ENCODE measurements at places on chromosomes 12 and 14.

GRCh38 chr12:30357766-30358490 is 337.7 kb downstream of the IPO8 start:
- ATAC-seq, result no peak

GRCh38 chr14:34368971-34369647 is 92.9 kb downstream of the SPTSSA start:
- ATAC-seq, result no peak

GRCh38 chr12:48965298-48965838 is 6.2 kb downstream of the WNT10B start:
- ATAC-seq, result peak; percentile 82

GRCh38 chr12:12983420-12984035 is 16.5 kb downstream of the HEBP1 start:
- ATAC-seq, result peak; percentile 52

DNA sequence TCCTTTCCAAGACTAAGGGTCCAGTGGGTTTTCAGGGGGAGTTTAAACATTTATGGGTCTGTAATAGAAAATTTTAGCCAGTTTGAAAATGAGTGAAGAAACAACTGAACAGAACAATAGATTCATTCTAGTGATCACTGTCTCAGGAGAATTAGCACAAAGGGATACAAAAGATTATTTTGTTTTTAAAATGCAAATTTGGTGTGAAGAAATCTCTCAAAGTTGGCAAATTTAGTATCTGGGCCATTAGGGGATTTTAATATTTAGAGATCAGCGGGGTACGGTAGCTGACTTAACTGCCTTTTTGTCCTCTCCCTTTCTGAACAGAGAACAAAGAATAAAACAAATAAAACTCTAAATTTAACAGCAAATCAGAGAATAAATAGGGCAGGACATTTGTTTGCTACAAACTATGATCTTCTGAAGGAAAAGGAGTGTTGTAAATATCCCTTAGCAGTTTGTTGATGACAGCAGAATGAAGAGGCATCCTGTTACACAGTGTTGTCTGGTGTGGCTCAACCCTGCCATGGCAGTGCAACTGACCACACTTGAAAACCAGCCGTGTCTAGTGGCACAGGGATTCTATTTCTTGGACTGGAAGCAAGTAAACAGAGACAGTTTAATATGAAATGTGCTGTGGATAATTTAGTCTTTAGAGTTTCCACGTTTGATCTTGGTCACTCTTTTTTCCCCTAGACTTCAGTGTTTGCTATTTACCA is 46.3 kb upstream of the LRTM2 start:
- peak; percentile 91 for ATAC-seq

DNA sequence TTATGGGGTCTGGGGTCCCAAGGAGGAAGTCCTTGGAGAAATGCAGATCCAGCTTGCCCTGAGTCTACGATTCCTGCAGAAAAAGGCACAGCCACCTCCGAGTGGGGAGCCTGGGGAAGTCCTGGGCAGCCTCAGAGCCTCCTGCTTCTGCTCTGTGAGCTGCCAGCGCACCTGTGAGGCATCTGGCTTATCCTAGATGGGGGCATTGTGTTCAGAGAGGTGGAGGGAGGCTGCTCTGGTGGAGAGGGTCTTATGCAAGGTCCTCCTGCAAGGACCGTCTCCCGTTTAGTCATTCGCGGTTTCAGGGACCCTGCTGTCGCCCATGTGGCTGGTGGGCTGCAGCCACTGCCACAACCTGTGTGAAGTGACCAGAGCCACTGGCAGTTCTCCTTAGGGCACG is 53.0 kb upstream of the PRMT8 start:
- no peak for ATAC-seq

DNA sequence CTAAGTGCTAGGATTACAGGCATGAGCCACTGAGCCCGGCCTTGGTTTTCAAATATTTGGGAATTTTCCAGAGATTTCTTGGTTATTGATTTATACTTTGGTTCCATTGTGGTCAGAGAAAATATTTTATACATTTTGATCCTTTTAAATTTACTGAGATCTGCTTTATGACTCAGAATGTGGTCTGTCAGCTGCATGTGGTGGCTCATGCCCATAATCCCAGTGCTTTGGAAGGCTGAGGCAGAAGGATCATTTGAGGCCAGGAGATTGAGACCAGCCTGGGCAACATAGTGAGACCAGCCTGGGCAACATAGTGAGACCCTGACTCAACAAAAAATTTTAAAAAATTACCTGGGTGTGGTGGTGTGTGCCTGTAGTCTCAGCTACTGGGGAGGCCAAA is 49.8 kb downstream of the ADCK1 start:
- peak; percentile 43 for ATAC-seq

GRCh38 chr14:22535126-22535525 is 53.9 kb downstream of the DAD1 start:
- no peak for ATAC-seq

DNA sequence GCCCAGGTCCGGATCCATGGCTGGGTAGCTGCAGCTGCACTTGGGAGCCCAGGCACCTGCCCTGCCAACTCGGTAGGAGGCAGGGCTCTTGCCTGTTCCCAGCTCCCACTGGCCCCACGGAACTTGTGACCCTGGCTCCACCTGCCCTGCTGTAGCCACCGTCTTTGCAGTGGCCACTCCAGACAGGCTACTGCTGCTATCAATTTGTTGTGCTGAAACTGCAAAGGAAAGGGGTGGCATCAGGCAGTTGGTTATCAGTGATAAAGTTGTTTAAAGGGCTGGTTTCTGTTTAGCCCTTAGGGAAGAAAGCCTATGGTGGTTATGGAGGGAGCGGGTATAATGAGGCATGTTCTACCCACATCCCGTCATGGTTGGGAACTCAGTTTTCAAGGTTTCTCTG is 32.1 kb upstream of the ARID2 start:
- no peak for ATAC-seq

- peak; percentile 6 for ATAC-seq
Measured at GRCh38 chr12:48979602-48980388, 1.7 kb downstream of the WNT1 start.

GRCh38 chr14:94309721-94310120 is 13.4 kb downstream of the SERPINA6 start:
- no peak for ATAC-seq

GRCh38 chr12:25236190-25236589 is 14.5 kb downstream of the KRAS start:
- ATAC-seq, result peak; percentile 33

DNA sequence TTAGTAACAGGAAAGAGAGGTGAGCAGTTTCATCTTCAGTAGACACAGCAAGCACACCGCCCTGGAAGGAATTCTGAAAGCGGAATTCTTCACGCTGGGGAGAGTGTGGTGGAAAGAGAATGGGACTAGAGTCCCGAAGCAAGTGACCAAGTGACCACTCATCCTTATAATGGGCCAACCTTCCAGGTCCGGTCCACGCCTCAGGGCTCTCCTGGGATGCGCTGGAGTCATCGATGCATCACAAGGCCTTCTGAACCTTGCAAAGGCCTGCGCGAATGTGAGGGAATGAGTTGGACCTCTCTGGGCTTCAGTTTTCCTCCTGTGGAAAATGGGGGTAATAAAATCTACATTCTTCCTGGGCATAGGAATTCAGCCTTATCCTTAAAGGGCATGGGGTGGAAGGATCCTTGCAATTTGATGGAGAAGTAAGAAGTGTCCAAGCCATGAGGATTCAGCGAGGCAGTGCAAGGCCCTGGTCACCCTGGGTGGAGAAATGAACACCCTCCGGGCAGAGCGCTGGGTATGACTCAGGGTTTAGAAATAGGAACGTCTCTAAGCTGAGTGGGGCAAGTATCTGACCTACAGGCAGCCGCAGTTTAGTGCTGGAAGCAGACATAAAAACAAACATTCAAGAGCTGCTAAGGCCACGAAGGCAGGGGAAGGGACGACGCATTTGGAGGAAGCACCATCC is 97.7 kb downstream of the SETD3 start:
- ATAC-seq, result no peak

DNA sequence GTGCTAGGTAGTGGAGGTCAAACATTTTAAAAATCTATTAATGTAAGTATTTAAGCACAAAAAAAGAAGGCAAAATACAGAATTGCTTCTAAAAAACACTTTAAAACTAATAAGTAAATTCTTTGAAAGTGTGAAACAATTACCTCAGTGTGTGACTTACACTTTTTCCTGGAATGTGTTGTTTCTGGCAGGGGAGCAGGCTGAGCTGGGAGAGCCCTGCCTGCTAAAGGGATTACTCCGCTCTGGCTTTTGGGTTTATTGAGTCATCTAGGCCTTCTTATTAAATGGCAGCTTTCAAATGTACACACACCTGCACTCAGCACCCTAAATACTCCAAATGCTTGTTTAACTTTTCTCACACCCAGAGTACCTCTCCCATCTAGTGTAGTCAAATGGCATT is 279.8 kb downstream of the AKAP6 start:
- ATAC-seq, result no peak

DNA sequence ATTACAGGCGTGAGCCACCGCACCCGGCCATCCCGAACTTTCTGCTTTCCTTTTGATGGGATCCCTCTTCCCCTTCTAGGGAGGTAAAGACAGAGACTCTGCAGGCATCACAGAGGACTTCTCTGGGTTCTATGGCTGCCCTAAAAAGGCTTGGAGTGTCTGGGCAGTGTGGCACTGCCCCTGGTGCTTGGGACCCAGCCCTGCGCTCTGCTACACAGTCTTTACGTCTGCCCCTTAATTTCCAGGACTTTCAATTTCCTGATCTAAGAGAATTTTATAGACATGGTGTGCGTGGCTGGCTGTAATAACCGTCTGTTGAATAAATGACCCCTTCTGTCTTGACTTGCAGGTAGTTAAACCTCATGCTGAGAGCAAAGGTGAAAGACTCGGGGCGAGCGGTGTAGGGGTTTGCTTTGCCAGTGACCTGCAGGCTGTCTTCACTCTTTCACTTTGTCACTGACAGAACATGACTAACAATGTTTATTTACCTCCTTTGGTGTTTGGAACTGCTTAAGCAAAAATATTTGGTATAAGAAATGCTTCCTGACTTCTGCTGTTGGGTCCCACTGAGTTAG is 110.9 kb upstream of the MAP1LC3B2 start:
- no peak for ATAC-seq

GRCh38 chr12:54229624-54230212 is 40.9 kb upstream of the SMUG1 start:
- peak; percentile 85 for ATAC-seq

DNA sequence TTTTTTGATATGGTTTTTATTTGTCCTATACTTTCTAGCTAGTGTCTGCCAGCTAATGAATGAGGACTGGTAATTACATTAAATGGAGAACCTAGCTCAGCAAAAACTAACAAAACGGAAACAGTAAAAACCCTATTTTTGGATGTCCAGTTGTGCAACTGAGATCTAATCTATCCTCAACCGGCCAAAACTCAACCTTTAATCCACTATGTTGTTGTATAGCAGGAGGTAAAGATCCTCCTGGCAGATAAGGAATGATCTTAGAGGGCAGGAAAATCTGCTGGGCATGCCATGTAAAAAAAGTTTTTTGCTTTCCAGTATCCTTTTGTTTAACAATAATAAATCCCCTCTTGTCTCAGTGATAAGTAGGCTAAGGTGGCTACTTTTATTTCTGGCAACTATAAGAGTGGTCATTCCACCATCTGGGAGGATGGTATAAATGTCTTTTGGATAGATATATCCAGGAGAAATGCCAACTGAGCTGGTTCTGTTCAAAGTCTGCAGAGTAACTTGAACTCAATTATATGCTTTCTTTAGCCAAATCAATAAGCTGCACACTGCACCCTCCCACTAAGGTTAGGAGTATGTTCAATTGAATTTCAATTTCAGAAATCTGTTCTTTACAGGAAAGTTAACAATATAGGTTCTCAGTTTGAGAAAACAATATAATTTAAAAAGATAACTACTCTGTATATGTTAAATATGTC is 40.1 kb downstream of the WASHC3 start:
- ATAC-seq, result peak; percentile 22

GRCh38 chr14:93456356-93456755 is 25.6 kb downstream of the UNC79 start:
- no peak for ATAC-seq

GRCh38 chr12:27534060-27534764 is 10.2 kb downstream of the PPFIBP1 start:
- peak; percentile 60 for ATAC-seq

- no peak for ATAC-seq
Measured at GRCh38 chr12:98845957-98846356, 200.9 kb downstream of the APAF1 start.

DNA sequence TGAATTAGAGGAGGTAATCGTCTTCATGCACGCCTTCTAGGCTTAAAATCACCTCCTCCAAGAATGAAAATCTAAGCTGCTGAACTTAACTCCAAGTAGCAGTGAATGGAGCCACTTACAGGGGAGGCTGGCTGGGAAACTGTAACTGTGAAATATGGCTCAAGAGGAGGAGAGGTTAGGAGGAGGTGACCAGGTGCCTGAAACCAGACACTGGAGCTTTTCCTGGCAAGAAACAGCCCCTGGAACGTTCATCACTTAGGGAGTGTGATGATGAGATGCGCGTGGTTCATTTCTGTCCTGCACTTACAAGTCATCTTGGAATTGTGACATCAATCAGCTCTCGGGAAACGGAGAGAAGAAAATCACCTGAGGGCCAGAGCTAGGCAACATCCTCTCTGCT is 62.3 kb upstream of the TMEM132C start:
- ATAC-seq, result no peak

- ATAC-seq, result no peak
Measured at GRCh38 chr12:29201296-29201695, 52.2 kb downstream of the FAR2 start.

- ATAC-seq, result no peak
Measured at GRCh38 chr14:31190219-31190603, 17.4 kb downstream of the HECTD1 start.

DNA sequence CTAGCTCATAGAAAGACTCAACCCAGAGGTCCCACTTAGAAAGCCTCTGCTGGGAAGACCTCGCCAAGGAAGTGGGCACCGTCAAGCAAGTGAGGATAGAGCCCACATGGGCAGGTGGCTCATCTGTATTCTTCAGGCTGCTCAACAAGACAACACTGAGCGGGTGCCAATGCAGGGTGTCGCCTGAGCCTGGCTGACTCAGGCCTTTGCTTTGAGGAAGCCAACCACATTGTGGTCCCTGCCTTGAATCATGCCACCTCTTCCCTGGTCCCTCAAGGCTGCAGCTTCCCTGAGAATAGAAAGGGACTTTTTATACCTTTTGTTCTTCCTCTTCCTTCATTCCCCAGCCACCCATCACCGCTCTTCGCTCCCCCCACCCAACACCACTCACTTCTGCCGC is 2.1 kb upstream of the RNASE13 start:
- no peak for ATAC-seq
